ENCODE measurements at places on chromosomes 7 and 10.
A peak's percentile ranks its signal among the peaks of the same experiment; 100 is the strongest.

GRCh38 chr7:98357751-98358161, 43.1 kb downstream of the BAIAP2L1 start:
- no peak for DNase-seq

- no peak for DNase-seq
These were observed 100.2 kb downstream of the SPAG6 start for GRCh38 chr10:22445495-22445894.

DNA sequence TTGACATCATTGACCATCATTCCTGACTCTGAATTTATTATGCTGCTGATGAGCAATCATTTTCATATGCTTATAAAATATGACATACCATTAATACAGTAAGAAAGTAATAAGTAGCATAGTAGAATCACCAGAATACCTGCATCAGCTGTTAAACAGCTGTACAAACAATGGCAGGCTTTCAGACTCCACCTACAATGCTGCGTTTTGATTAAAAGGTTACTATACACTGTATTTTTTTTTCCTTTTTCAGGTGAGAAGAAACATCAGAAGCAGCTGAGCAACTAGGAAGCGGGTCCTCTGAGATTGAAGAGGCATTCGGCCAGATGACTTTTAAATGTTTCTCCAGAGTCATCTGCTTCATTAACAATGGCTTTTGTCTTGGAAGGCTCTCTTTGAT, 7.1 kb downstream of the ASNS start:
- no peak for DNase-seq

GRCh38 chr10:35398355-35398754, 62.0 kb downstream of the CCNY start:
- no peak for DNase-seq

DNA sequence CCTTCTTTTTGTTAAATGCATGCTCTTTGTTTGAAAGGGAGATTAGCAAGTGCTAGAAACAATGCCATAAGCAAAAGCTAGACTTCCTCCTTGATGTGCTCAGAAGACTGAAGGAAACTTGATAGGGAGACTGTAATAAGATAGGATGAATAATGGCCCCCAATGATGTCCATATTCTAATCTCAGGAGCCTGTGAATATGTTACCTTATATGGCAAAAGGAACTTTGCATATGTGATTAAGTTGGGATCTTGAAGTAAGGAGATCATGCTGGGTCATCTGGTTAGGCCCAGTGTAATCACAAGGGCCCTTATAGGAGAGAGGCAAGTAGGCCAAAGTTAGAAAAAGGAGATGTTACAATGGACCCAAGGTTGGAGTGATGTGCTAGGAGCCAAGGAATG, 13.6 kb upstream of the LIPM start:
- no peak for DNase-seq

DNA sequence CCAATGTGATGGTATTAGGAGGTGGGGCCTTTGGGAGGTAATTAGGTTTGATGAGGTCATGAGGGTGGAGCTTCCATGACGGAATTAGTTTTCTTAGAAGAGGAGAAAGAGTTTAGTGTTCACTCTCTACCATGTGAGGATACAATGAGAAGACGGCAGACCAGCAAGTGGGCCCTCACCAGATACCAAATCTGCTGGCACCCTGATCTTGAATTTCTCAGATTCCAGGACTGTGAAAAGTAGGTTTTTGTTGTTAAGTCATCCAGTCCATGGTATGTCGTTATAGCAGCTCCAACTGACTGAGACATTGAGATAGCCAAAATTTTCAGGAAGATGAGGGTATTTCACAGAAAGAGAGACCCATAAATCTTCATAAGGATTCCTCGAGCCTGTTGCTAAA, 3.6 kb upstream of the TMEM196 start:
- no peak for DNase-seq

DNA sequence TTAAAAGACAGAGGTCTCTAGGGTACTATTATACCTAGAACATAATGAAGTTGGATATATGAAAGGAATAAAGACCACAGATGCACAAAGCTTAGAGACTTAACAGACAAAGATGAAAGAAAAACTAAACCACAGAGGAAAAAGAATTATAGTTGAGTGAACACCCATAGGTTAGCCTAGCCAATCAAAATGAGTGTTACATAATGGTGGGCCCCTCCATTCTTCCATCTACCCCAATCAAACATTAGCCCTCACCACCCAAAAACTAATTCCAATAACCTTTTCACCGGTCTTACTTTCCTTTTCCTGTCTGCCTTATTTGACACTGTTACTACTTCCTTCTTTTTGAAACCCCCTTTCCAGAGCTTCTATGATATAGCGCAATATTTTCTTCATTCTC, 130.1 kb downstream of the ELMO1 start:
- no peak for DNase-seq

DNA sequence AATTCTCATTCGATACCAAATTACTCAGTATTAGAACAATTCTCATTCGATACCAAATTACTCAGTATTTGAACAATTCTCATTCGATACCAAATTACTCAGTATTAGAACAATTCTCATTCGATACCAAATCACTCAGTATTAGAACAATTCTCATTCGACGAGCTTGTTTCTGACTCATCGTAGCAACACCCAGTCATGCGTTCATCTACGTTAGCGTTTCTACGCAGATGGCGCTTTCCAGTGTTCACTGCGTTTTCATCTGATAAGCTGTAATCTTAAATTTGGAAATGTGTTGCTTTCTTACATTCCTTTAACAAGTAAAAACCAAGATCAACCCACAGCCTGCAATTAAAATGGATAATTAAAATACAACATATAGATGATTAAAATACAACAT, 276.3 kb downstream of the ZMYND11 start:
- DNase-seq: no peak

DNA sequence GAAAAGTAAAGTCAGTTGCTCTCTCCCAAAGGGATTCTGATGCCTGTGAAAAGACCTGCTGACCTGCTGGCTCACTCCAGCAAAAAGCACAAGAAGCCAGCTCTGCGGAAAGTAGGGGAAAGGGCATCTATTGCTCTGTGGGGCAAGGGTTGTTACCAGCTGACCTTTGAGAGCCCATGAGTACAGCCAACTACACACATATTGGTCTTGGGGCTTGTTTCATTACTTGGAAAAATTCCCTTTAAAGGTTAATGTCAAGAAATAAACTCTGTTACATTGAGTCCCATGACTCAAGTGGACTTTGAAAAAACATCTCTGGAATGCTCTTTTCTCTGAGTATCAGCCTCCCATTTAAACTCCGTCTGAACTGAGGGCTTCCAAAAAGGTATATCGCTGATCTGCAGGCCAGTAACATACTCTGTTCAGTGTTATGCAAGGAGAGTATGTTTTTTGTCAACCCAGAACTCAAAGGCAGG, 53.2 kb downstream of the PANK1 start:
- DNase-seq: no peak

GRCh38 chr10:75018686-75019307, 92.7 kb upstream of the SAMD8 start:
- no peak for DNase-seq

GRCh38 chr7:15947754-15948153, 261.3 kb upstream of the MEOX2 start:
- no peak for DNase-seq

DNA sequence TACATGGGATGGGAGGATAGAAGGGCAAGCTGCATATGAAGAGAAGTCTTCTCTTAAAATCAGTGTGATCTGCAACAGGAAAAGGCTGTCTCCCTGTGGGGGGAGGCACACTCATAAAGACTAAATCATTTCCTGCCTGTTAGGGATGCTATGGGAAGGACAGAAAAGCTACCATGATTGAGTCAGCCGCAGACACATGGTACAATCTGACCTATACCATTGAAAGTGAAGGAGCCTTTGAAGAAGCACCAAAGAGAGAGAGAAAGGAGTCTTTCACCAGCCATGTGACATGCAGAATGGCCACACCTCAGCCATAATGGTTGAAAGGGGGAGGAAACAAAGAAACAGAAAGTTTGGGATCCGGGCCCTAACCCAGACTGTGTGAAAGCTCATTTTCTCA, 29.1 kb downstream of the NUDCD3 start:
- DNase-seq: peak; percentile 19

- DNase-seq: no peak
These were observed 600.5 kb upstream of the MGMT start for GRCh38 chr10:128866551-128866950.

All from activated T-cell treated with anti-CD3 and anti-CD28 coated beads for 24 hours (primary cell).